ENCODE measurements at places on chromosomes 4 and X.

DNA sequence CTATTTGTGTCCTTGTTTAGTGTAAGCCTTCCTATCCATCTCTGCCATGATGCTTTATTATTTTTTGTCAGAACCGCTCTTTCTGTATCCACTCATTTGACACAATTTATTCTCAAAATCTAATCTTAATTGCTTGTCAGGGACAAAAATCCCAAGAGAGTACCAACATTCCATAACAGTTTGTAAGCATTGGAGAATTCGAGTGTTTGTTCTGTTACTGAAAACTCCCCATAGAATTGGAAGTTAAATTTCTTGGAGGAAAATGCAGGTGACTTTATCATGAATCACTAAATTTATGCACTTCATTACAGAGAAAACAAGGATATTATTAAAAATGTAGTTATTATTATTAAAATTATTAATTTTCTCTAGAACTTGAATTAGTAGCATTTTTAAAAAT, 1986.1 kb downstream of the ARAP2 start:
- no peak for DNase-seq

- DNase-seq, result no peak
Measured at GRCh38 chrX:53616946-53617345, 69.6 kb downstream of the HUWE1 start.

DNA sequence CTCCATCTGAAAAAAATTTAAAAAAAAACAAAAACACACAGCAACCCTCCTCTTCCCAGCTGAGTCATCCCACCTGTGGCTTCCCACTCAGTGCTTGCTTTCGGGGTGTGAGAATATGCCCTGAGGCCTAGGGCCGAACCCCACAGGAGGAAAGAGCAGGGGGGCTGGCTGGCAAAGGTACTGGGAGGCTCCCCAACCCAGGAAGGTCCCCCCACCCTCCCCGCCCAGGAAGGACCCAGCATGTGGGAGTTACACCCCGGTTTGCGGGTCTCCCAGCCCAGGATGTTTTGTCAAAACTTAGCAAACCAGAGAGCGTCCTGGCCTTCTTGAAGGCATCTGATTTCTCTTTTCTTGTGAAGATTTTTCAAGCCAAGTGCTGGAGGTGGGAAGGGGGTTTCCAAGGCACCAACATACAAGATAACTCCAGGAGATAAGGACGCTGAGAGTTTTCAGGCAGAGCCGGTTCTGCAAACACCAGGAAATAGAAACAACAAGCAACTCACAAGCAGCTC, 25.7 kb upstream of the CSF2RA start:
- DNase-seq, result peak; percentile 57

DNA sequence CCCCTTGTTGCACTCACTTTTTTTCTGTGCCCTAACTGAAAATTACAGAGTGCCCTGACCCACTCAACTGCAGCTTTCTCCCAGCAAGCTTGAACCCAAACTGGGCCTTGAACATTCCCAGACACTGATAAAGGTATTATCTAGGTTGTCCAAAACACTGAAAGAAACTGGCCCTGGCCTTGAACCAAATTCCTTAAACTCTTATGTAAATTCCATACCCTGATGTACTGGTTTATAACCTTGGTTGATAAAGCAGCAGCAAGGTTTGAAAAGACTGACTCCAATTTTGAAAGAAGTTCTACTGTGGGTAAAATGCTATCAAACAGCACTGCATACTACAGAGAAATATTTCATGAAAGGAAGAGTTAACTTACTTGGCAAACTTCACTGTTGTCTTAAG, 125.6 kb downstream of the PHF8 start:
- no peak for DNase-seq

- DNase-seq, result no peak
Measured at GRCh38 chr4:2179717-2180116, 62.2 kb downstream of the HAUS3 start.

- no peak for DNase-seq
Measured at GRCh38 chr4:25069014-25069413, 38.3 kb upstream of the LGI2 start.

- DNase-seq, result no peak
Measured at GRCh38 chr4:101348995-101349800, 1.9 kb upstream of the PPP3CA start.

GRCh38 chr4:100162027-100162685, 28.1 kb downstream of the DDIT4L start:
- no peak for DNase-seq

- no peak for DNase-seq
Measured at GRCh38 chr4:61220556-61220955, 20.4 kb downstream of the ADGRL3 start.

DNA sequence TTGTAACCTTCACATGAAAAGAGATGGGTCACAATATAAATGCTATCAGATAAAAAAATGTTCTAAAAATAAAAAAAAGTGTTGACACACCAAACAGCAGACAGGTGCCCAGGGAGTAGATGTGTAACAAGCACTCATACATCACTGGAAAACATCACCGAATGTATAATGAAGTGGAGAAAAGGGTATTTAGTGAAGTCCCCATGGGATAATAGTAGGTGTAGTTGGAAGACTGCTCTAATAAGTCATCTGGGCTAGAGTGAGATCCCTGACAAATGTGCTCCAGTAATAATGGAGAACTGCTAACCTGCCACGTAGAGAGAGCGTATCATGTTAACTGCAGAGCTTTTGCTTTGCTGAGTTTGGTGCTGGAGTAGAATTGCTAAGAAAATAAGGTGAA, 152.0 kb downstream of the GRIA2 start:
- DNase-seq, result no peak

- no peak for DNase-seq
Measured at GRCh38 chr4:24637173-24637572, 52.8 kb upstream of the DHX15 start.

DNA sequence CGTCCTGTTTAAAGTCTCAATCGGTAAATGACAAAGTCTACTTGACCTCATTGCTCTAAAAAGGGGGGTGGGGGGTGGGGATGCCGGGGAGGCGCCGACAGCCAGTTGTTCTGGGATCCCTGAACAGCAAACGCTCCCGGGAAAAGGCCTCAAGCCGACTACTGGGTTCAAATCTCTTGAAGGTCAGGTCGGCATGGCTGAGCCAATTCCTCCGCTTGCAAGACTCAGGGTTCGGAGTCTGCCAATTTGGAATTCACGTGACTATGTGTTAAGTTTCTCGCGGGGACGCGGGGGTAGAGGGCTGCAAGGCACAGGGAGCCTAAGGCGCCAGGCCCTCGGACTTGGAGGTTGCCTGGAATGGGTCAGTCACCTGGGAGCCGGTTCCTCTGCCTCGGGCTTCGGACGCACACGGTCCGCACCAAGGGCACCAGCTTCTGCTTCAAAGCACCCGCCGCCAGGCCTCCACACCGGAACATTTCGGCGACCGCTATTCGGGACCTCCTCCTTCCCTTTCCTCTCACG, 399 bp downstream of the AIFM1 start:
- no peak for DNase-seq

GRCh38 chrX:355329-356050, 31.2 kb downstream of the PPP2R3B start:
- no peak for DNase-seq

DNA sequence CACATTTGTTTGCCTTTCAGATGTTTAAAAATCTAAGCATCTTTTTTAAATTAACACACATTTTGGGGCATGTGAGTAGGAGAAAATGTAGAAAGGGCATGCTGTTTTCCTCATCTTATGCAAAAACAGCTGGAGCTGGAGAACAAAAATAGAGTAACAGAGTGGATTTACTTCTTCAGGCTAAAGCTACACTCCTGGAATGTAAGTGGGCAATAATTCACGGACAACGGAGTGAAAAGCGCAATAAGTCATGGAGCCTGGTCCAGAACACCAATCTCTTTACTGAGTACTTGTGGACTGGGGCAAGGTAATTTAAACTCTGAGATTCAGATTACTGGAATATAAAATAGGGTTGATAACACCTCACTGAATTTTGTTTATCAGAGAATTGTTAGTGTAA, 1018.8 kb upstream of the HS3ST1 start:
- no peak for DNase-seq

- DNase-seq, result no peak
Measured at GRCh38 chr4:155388162-155388561, 11.4 kb upstream of the MAP9 start.

- no peak for DNase-seq
Measured at GRCh38 chr4:101419336-101420135, 72.2 kb upstream of the PPP3CA start.

GRCh38 chr4:26583538-26583864, 383 bp upstream of the TBC1D19 start:
- DNase-seq, result no peak

DNA sequence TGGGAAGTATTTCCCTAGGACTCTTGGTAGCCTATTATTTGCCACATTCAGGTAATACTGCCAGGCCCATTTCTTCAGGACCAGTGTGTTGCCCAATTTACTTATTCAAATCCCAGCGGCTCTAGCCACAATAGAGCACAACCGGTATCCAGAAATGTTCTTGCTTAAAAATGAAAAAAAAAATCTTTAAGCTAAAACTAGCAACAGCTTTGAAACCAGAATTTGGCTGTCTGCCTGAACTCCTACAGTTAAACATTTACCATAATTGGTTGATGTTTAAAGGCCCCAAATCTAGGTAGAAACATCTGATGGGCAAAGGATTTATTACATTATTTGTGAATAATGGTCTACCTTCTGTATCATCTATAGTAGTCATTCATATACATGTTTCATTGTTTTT, 930 bp upstream of the SLITRK4 start:
- DNase-seq, result no peak

DNA sequence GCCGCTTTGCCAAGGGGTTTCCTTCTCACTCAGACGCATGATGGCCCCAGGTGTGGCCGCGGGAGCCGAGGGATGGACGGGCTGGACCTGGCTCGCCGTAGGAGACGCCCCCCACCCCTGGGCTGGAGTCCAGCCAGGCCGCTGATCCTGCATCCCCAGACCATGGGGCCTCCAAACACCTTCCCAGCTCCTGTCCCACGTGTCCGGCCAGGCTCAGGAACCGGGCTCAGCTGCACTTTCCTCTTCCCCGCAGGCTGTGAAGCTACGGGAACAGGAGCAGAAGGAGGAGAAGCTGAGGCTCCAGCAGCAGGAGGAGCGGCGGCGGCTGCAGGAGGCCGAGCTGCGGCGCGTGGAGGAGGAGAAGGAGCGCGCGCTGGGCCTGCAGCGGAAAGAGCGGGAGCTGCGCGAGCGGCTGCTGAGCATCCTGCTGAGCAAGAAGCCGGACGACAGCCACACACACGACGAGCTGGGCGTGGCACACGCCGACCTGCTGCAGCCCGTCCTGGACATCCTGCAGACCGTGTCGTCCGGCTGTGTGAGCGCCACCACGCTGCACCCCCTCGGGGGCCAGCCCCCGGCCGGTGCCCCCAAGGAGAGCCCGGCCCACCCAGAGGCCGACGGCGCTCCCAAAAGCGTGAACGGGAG, 9.1 kb downstream of the AKAP17A start:
- DNase-seq, result no peak

Data from CD4-positive, alpha-beta T cell treated with Interleukin-17A for 4 hours (primary cell).